Cardiac fibroblast (primary cell): ENCODE measurements at places on chromosomes 7 and 10.

DNA sequence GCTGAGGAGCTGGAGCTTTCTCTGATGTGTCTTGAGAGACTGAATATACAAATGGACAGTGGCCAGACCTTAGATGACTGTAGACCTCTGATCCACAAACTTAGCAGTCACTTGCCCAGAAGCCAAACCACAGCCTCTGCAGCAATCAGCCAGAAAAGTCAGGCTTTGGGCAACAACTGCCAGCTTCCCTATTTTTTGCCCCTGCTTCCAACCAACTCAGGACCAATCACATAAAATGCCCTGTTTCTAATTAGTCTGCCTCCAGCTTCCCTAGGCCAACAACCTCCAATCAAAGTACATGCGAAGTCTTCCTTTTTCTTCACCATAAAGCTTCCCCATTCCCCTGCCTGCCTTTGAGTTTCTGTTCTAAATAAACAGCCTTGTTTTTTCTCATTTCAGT, 37.8 kb upstream of the CACUL1 start:
- peak; percentile 22 for DNase-seq

DNA sequence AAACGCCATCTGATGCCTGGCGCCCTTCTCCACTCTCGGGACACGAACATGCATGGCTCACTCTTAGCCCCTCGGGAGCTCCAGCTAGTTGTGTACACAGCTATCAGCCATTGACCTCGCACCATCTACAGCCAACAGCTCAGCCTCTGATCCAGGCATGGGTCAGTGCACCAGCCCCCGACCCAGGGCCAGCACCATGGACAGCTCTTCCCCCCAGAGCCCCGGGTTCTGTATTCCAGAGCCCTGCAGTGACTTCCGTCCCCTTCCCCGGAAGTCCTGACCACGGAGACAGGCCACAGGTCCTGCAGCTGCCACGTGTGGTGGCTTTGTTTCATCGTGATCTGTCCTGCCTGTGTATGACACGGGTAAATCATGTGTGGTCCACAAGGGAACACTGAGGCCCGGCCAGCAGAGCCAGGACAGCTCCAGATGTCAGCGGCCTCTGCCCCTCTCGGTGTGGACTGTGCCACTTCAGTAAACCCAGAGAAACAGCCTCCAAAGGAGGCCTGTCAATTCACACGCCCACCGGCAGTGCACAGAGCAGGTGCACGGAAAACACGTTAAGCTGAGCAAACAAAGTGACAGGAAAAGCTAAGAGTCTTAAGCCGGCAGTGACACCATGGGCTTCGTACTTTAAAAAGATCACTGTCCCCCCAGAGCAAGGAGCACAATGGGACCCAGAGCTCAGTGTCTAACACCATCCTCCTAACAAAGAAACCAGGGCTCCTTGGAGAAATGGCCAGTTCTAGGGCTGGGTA, 13.0 kb downstream of the STK32C start:
- DNase-seq: no peak

- no peak for DNase-seq
Measured at GRCh38 chr10:43318976-43319960, 52.2 kb upstream of the FXYD4 start.

DNA sequence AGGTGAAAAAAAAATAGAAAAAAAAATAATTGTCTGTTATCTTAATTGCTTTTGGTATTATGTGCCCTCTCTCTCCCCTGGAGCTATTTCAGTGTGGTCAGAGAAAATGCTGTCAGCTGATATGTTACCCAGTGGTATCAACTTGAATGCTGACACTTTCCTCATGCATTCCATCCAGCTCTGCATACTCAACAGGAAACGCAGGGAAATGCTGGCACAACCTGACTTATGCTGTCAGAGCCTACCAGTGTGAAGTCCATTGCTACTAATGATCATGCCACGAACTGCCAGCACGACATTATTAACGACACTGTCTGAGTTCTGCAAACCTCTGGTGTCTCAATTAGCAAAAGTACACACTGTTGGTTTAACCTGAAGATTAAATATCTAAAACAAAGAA, 182.8 kb downstream of the ZWINT start:
- no peak for DNase-seq

GRCh38 chr10:61065051-61065450, 121.1 kb upstream of the RHOBTB1 start:
- no peak for DNase-seq

GRCh38 chr7:158120316-158120715, 467.3 kb downstream of the PTPRN2 start:
- no peak for DNase-seq

DNA sequence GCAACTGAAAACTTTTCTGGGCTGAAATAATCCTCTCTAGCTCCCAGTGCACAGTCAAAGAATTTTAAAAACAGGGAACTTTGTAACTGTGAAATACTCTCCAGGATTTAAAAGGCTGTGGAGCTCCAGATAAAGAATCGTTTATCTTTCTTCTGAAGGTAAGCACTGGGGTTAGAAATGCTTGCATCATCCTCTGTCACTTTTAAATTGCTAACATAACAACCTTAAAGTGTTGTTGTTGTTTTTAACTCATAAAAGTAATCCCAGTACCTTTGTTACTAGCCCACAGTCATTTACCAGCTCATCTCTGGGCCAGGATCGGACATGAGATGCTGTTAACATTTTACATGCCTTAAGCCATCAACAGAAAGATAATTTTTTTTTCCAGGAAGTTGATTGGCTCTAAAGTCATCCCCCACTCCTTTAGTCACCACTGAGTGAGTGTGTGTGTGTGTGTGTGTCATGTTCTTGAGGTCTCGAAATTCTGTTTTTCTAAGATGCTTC, at the start of gene SLC39A12:
SLC39A12 (plus strand) TSS at position 51 of the 504 bp plus-strand sequence. CDS start 1,359 bp downstream, outside the sequence.
- peak; percentile 74 for DNase-seq

GRCh38 chr7:118110178-118110925, 73.6 kb upstream of the LSM8 start:
- no peak for DNase-seq

DNA sequence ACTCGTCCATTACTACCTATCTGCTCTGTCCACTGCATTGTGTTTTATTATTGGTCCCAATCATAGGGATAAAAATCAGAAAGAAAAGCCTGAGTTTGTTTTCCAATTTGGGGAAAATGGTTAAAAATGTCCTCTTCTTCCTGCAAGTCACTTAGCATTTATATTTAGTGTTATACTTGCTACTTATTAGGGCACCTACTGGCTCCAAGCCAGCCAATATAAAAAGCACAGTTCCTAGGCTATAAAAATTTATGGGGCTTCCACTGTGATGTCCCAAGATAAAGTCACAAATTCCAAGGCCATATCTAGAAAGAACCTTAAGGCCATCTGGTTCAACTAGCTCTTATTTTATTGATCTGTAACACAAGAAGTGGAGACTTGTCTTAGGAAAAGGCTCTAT, 3.2 kb downstream of the SLC35B4 start:
- no peak for DNase-seq

DNA sequence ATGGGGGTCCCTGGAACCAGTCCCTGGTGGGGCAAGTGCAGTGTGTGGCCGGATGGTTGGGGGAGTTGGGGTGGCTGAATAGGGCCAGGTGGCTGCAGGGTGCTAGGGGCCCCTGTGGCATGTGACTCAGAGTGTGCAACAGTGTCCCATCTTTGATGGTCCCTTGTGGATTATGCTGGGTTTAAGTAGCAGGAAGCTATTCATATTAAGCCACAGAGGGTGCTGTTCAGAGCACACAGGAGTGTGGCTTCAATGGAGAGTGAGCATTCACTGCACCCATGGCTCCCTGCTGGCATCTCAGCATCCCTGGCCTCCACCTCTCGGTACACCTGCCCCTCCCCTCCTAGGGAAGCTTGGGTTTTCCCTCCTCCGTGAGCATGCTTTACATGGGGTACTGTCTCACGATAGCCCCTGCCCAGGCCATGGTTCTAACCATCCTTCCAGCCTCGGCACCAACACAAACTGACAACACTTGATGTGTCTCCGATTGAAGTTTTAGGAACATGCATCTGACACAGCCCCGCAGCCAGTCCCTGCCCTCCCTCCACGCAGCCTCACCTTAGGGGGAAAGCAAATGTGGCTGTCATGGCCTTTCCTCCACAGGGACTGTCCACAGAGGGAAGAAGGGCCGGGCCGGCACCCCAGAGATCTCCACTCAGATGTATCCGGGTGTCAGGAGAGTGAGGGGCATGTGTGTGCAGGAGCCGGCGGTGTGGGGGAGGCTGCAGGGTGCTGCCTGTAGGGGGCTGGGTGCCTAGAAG, 30.4 kb upstream of the PPIF start:
- no peak for DNase-seq

GRCh38 chr7:92834507-92835260, 1.7 kb downstream of the CDK6 start:
- DNase-seq: no peak

- no peak for DNase-seq
Measured at GRCh38 chr7:22635349-22635748, 91.7 kb upstream of the IL6 start.

DNA sequence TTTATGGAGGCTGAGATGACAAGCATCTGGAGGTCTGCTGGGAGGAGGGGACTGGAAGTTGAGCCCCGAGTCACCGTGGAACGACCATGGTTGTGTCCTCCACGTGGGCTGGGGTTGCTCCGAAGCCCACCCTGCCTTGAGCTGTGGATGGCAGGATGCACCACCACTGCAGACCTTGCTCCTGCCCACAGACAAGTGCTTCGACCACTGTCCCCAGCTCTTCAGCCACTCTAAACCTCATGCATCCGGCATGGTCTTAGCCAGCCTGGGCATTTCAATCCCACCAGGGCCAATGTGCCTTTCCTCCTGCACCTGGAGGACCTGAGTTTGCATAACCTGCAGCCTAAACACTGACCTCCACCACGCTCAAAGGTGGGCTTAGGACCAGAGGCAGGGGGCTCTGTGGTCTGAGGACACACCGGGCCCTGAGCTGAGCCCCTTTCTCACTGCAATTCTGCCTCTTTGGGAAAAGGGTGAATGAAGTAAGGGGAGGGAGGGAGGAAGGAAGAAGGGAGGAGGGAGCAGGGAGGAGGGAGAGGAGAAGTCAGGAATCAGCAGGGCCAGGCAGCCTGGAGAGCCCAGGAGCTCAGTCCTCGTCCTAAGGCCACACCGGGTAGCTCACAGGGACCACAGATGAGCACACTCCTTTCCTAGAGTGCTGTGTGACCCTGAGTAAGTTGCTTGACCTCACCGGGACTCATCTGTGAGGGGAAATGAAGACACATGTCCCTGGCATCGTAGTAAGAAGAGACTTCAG, 44.8 kb upstream of the DNAAF5 start:
- no peak for DNase-seq

DNA sequence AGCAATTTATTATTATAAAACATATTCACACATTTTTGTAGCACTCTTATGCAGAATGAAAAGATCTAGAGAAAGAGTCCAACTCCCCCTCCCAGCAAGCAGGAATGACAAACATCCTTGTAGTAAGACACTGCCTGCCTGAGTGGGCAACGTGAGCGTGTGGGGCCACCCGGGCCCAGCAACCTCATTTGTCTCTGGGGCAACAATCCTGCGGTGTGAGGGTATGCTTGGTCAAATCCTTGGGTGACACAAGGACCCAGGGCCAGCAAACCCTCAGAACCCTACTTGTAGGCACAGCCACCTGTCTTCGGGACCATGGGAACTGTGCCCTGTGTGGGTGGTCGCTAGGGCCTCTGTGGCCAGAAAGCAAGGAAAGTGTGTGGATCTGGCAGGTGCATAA, 10.7 kb downstream of the RHEB start:
- DNase-seq: no peak

DNA sequence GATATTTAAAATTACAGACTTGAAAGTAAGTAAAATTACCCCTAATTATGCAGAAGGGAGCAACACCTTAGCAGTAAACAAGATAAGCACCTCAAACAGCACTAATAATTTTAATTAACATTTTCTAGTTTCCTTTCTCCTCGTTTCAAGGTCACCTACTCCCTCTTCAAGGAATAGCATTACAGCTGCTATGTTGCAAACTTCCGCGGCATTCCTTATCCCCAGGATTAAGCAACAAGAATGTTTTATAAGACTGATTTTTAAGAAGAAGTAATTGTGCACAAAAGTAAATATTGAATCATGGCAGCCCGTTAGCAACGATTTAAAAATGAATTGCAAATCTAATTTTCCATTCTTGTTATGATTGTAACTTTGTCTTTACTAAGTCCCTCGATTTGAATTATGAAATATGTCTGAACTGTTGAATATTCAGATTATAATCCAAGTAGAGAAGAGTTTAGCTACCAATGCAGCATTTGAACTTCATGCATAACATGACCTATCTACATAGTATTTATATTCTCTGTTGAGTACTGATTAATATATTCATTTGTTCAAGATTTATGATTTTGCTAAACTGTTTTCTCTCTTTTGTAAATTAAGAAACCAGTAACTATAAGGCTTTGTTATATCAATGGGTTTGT, 593.5 kb upstream of the MGMT start:
- peak; percentile 43 for DNase-seq

GRCh38 chr10:70682920-70683600, 10.8 kb downstream of the ADAMTS14 start:
- no peak for DNase-seq

GRCh38 chr10:75099952-75100763, 11.3 kb upstream of the SAMD8 start:
- DNase-seq: peak; percentile 71

- no peak for DNase-seq
Measured at GRCh38 chr7:84250452-84250851, 55.9 kb upstream of the SEMA3A start.

GRCh38 chr7:100122568-100122967, 3.1 kb downstream of the CNPY4 start:
- DNase-seq: no peak

- DNase-seq: no peak
Measured at GRCh38 chr10:91021901-91022300, 101.0 kb upstream of the ANKRD1 start.

- no peak for DNase-seq
Measured at GRCh38 chr10:58305821-58306220, 29.0 kb upstream of the UBE2D1 start.

- no peak for DNase-seq
Measured at GRCh38 chr7:147798001-147798400, 792.6 kb upstream of the C7orf33 start.

DNA sequence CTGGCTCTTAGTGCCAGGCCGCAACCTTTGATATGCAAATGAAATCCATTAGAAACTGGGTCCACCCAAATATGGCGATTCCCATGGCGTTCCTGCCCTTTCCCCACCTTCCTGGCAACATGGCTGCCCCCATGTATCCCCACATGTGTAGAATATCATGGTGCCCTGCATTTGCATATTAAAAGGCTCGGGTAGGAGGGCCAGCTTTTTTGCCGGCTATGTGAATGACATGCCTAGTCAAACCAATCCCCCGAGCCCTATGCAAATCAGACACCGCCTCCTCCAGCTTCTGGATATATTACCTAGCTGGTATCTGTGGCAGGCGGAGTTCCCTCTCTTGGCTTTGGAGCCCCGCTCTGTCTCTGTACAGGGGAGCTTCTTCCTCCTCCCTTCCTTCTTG, 18.3 kb downstream of the MMS19 start:
- no peak for DNase-seq
